ENCODE measurements at places on chromosomes 12 and 14.

DNA sequence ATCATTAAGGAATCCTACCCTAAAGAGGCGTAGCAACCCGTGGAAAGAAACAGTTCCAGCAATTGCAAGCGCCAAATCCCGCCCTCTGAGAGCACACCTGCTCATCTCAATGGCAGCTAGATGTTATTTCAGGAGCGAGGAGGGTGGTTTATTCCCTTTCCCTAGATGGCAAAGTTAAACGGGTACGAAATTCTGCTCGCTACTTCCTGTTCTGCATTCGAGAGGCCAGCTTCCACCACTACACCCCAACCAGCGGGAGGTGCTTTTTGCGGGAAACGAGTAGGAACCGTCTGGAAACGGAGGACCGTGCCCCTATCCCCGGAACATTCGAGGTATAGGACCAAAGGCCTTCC lies 536 bp downstream of the VPS29 start:
- DNase-seq: no peak

GRCh38 chr14:102610968-102611811 lies 18.7 kb downstream of the RCOR1 start:
- DNase-seq: no peak

- DNase-seq: no peak
Measured at GRCh38 chr12:16130343-16130742, 147.1 kb downstream of the SLC15A5 start.

DNA sequence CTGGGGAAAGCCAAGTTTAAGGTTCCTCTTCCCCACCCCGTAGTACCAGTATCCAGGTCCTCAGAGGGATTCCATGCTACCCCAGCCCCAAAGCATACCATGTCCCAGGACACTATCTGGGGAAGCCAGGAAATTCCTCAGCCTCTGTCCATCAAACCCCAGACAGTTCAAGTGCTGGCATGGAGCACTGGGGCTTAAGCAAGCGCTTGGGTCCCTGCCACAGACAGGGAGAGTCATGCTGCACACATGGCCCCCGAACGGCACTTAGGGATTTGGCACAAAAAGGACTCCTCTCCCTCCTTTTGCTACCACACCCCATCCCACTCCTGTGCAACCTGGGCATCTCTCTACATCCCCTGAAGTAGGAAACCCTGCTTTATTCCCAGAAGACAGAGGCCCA lies 21.8 kb downstream of the ADCY6 start:
- no peak for DNase-seq

- no peak for DNase-seq
Measured at GRCh38 chr14:60926002-60926401, 54.9 kb downstream of the TRMT5 start.

- no peak for DNase-seq
Measured at GRCh38 chr12:38149395-38150073, 167.0 kb upstream of the ALG10B start.

- DNase-seq: no peak
Measured at GRCh38 chr14:47539031-47539461, 136.4 kb downstream of the MDGA2 start.

DNA sequence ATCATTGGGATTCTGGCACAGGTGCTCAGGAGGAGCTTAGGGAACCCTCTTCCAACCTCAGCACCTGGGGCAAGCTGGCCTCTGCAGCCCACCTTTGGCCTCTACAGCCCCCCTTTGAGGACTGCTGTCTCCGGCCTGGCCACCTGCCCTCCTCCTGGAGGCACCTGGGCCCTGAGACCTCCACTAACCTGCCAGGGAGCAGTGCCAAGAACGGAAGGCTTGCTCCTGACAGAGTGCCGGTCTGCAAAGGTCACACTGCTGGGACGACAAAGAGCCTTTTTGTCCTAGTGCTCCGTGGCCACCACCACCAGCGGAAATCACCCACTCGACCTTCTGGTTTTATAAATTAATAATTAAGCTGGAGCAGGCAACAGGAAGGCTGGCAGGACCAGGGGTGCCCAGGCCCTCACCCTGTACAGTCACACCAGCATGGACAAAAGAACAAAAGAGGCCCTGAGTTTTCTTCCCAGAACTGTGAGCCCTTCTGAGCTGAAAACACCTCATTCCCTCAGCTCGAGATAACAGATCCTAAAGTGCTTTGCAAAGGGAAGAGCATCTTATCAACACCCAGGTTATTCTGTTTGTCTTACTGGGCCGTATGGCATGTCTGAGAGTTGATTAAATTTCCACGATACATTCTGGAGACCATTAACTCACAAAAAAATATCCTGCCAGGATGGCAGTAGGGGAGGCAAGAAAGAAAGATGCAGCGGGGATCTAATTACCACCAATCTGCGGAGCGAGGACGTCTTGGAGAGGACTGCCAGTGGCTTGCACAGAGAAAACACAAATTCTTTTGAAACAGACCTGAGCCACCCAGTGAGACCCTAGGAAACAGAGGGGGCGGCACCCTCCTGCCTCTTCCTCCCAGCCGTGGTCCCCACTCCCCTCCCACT lies 8.2 kb downstream of the TESC start:
- DNase-seq: no peak

GRCh38 chr12:64469455-64470142 lies 17.7 kb downstream of the TBK1 start:
- no peak for DNase-seq

GRCh38 chr12:92640691-92641090 lies 62.1 kb upstream of the PLEKHG7 start:
- DNase-seq: no peak

- DNase-seq: no peak
Measured at GRCh38 chr12:64004641-64005040, 160.1 kb downstream of the SRGAP1 start.

- no peak for DNase-seq
Measured at GRCh38 chr12:57624441-57625220, 8.4 kb downstream of the B4GALNT1 start.

DNA sequence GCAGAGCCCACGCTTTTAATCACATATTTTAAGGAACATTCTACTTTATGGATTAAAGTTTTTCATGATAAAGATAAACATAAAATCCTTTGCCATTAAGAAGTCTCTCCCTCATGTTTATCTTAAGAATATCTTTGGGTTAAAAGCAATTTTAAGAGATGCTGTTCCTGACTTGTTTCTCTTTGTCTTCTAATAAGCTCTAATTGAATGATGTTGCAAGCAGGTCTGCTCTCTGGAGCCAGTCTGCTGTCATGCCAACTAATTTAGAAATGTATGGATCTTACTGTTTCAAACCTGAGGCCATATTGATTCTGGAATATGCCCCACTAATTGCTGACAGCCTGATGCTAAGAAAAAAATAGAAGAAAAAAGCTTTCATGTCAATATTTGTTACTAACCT lies 173.6 kb downstream of the TTC8 start:
- DNase-seq: no peak

GRCh38 chr12:4505376-4505986 lies 33.2 kb upstream of the RAD51AP1 start:
- DNase-seq: no peak
